ENCODE measurements at places on chromosomes 6 and 20.

DNA sequence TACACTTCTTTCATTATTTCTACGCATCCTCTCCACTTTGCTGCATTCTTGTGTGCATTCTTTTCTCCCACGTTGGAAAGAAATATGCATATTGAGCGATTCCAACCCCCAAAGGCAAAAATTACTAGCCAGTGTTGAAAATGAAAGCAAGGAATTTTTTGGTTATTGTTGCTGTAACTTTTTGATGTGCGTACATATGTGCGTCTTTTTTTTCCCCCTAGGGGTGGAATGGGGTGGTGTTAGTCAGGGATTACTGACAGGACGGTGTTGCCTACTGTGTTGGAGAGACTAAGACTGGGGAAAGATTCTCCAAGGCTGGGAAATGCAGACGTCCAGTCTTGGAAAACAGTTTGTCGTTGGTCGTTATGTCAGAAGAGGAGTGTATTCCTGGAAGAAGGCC, 44.2 kb upstream of the ESR1 start:
- no peak for DNase-seq

GRCh38 chr6:123997223-123997622, 193.6 kb downstream of the NKAIN2 start:
- no peak for DNase-seq

- no peak for DNase-seq
Observed at GRCh38 chr6:161057103-161058091, 65.8 kb downstream of the MAP3K4 start.

GRCh38 chr6:7016226-7016625, 91.5 kb upstream of the RREB1 start:
- DNase-seq = no peak

DNA sequence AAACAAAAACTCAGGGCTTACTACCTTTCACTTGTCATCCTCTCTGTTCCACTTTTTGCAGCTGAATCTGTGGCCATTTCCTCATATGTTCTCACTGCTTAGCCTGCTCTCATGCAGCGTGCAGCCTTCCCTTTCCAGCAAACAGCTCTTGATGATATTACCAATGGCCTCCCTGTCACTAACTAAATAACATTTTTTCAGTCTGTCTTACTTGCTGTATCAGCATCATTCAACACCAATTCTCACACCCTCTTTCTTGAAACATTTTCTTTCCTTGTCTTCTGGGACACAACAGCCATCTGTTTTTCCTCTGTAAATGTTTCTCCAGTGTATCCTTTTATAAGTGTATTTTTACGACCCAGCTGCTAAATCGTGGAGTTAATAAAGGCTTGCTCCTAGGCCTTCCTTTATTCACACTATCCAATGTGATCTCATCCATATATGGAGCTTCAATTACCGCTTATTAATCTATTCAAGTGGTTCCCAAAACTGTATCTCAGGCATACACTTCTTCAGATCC, 523.6 kb upstream of the RNF217 start:
- DNase-seq = no peak

DNA sequence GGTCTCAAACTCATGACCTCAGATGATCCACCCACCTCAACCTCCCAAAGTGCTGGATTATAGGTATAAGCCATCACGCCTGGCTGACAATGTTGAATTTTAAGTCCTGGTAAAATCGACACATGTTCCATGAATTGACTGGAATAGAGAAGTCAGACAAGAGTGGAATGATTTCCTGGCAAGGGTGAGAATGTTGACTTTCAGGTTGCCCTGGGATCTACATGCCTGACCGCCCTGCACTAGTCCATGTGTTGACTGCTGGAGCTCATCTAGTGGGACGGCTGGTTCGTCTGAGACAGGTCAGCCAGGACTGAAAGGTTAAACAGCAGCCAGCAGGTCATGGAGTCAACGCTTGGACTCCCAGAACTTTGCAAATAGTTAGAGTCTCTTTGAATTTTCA, 88.8 kb downstream of the SASH1 start:
- DNase-seq = no peak

- no peak for DNase-seq
Observed at GRCh38 chr6:116443105-116443504, 18.1 kb upstream of the CALHM6 start.

- DNase-seq = no peak
Observed at GRCh38 chr6:16727996-16728395, 33.3 kb downstream of the ATXN1 start.

- DNase-seq = peak; percentile 67
Observed at GRCh38 chr20:62795023-62795761, 1.1 kb upstream of the MRGBP start.

DNA sequence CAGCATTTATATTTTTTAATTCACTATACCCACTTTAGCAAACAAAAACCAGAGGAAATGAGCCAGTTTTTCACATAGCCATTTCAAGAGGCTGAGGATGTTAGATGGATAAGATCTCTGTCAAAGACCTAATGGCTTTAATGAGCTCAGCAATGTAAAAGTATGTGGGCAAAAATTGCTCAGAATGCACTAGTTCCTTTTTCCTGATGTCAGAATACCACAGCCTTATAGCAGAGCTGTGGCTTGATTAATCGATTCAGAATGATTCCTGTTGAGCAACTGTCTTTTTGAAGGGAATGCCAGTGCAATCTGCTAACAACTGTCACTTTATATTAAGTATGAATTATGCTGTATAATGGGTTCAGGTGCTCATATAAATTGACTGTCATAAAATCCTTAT, 100.6 kb upstream of the HIVEP1 start:
- no peak for DNase-seq

- DNase-seq = no peak
Observed at GRCh38 chr6:42758756-42759430, 13.0 kb upstream of the TBCC start.

DNA sequence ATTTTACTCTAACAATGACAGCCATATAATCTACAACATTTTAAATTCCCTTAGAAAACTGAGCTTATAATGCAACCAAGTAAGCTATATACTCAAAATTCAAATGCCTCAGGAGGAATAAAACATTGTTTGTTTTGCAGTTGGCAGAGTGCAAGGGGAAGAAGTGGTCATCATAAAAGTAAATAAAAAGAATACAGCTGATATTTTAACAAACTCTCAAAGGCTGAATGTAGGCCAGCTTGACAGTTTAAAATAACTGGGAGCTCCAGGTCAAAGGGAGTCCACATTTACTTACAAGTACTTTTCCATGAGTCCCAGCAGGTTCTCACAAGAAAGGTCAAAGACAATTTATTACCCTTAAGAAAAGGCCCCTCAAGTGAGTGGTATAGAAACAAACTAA, 589.8 kb downstream of the BCKDHB start:
- DNase-seq = no peak

DNA sequence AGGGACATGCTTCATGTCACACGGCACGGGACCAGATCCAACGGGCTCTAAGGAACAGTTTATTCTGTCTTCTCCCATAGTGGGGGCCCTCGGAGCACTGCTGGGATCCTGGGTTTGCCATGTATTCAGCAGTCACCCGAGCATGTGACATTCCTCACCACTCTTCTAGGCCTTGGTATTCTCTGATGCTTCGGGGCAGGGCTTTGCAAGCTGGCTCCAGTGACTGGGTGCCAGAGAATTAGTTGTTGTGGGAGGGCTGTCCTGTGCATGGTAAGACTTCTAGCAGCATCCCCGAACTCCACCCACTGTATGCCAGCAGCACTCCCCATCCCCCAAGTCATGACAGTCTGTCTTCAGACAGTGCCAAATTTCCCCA, 5.4 kb downstream of the CCN5 start:
- DNase-seq = peak; percentile 41

DNA sequence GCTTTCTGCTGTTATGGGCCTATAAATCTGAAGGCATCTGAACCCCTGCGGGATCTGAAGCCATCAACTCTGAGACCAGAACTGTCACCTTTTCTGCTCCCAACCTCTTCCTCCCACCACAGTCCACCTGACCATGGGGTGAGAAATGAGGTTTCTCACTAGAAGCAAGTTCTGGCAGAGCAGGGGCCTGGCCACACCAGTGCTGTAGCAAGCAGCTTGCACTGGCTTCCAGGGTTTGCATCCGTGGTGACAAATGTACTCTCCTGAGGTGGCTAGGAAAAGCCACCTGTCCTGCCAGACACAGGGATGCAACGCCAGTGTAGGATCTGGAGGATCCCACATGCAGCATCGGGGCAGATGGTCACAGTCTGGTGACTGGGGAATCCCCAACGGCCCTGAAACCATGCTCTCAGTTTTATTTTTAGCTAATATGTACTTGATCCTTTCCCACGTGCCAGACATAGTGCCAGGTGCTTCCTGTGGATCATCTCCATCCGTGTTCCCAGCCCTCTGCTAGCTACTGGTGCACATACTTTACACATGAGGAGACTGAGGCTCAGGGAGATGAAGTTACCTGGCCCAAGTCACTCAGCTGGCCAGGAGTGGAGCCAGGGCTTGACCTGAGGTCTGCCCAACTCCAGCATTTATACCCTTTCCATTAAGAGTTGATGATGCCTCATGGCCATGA, 122.1 kb upstream of the SPACA1 start:
- DNase-seq = peak; percentile 79
